Activated CD8-positive, alpha-beta memory T cell treated with anti-CD3 and anti-CD28 coated beads for 1 hour (primary cell): ENCODE measurements at places on chromosomes 6 and 20.

DNA sequence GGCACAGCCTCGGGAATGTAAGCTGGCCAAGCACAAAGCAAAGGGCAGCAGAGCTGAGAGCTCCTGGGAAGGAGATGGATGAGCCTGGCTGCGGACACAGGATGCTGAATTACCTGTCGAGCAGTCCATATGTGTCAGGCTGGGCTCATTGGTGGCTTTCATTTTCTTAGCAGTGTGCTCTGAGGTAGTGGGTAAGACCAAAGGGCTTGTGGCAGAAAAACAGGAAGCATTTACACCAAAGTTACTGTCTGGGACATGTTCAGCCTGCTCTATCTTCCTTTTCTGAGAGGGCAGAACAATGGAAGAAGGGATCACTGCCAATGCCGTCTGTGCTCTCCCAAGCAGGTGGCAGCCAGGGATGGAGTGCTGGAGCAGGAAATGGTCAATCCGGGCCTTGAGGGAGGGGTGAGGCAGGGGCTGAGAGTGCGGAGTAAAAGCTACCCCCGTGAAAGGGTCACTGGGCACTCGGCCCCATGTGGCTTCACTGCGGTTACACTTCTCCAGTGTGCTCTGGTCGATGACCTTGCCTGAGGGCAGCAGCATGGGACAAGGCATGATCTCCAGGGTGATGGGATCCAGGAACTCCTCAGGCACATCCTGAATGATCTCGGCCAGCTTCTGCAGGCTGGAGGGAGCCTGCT lies 36.9 kb upstream of the AVP start:
- no peak for DNase-seq

DNA sequence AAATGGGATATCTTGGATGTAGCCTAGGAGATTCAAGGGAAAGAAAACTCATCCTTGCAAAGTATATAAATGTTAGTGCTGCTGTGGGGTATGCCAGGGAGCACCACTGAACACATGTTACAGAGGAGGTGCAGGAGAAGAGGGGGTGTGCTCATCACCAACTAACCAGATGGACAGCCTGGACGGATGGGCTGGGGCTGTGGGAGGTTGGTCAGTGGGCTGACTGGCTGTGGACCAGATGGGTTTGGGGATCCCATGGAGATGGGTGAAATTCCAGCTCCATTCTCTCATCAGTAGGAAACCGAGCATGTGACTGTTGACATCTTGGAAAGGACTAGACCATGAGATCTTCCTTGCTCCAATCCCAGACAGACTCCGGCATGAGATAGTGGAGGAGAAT lies 201.0 kb downstream of the LRFN2 start:
- DNase-seq = no peak

DNA sequence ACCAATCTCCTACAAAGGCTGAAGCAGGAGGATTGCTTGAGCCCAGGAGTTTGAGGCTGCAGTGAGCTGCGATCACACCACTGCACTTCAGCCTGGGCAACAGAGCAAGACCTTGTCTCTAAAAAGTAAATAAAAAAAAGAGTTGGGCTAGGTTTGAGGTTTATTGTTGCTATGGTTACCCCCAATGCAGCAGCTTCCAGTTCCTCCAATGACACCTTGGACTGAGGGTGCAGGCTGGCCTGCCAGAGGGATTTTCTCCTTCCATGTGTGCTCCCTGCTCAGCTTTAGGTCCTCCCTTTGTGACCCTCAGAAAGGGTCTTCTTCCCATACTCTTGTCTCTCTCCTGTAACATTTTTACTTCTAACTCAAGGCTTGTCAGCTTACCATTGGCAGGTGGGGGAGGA lies 10.6 kb upstream of the TBC1D20 start:
- no peak for DNase-seq

DNA sequence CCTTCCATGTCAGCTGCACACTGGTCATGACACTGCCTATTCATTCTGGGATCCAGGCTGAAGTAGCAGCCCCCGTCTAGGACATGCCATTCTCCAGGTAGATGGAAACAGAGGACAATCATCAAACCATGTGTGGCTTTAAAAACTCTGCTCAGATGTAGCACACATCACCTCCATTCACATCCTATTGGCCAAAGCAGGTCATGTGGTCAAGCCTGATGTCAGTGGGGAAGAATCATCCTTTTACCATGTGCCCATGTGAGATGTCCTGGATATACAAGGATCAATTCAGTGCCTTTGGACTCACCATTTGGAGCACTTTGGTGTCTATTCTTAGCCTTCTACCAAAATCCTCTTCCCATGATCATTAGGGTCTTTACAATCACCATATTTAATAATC lies 99.5 kb downstream of the CDC5L start:
- DNase-seq = no peak
